ENCODE measurements at places on chromosomes 4 and X. TPM values are rescaled to one million over a fixed set of nuclear protein-coding genes. Genes with fewer than 3 reads are reported as not detected.

The GUCY1A1 gene
- total RNA-seq: not detected

The NAT8L gene
- total RNA-seq: 0.18 TPM

The SPRY1 gene
- total RNA-seq: 6.4 TPM

The MCF2 gene
- total RNA-seq: 0.12 TPM

The UBE2K gene
- 67.4 TPM for total RNA-seq

The UGT2B15 gene
- not detected for total RNA-seq

The KIAA1210 gene
- total RNA-seq: not detected

The MAGEA1 gene
- total RNA-seq: not detected

The HSFX2 gene
- total RNA-seq: not detected

The BMPR1B gene
- total RNA-seq: not detected

The MXRA5 gene
- not detected for total RNA-seq

The C4orf50 gene
- 0.13 TPM for total RNA-seq

The KIT gene
- total RNA-seq: 0.03 TPM

The CCDC149 gene
- total RNA-seq: not detected

The VGLL1 gene
- not detected for total RNA-seq

The TAF7L gene
- total RNA-seq: not detected

The LPAR4 gene
- not detected for total RNA-seq

The CYTL1 gene
- not detected for total RNA-seq

The GPR50 gene
- not detected for total RNA-seq

The GSX2 gene
- total RNA-seq: not detected

The FRG1 gene
- 65.1 TPM for total RNA-seq

The TDO2 gene
- not detected for total RNA-seq

The SATL1 gene
- not detected for total RNA-seq

The SPANXD gene
- not detected for total RNA-seq

The ZNF157 gene
- total RNA-seq: 0.28 TPM

The PRIMPOL gene
- 17.4 TPM for total RNA-seq

The SASH3 gene
- 222 TPM for total RNA-seq

The GRIA2 gene
- not detected for total RNA-seq

The CSAG2 gene
- total RNA-seq: not detected

The MAOB gene
- total RNA-seq: not detected

The PNMA6F gene
- total RNA-seq: not detected

The IL9R gene
- 21.9 TPM for total RNA-seq

The ARHGEF9 gene
- total RNA-seq: 20.9 TPM

The F11 gene
- total RNA-seq: not detected

The MAGEC2 gene
- not detected for total RNA-seq

The TSPAN6 gene
- total RNA-seq: not detected

The PRSS12 gene
- not detected for total RNA-seq

The FAM47E gene
- total RNA-seq: not detected

The GLRA2 gene
- total RNA-seq: not detected

The CXCL13 gene
- total RNA-seq: not detected

The CPLX1 gene
- total RNA-seq: 2.6 TPM

The GCNA gene
- total RNA-seq: 5.8 TPM

The PDGFRA gene
- 0.07 TPM for total RNA-seq

The CXorf66 gene
- not detected for total RNA-seq

The ARHGAP6 gene
- total RNA-seq: not detected

The ZDHHC9 gene
- 8.3 TPM for total RNA-seq

The INTS6L gene
- 31.0 TPM for total RNA-seq

The RHOXF1 gene
- 0.53 TPM for total RNA-seq

The PDCL2 gene
- not detected for total RNA-seq

The WFS1 gene
- 2.7 TPM for total RNA-seq

The TLR1 gene
- total RNA-seq: 45.5 TPM
